Anterior cingulate cortex (tissue), 58 donors: ENCODE measurements at places on chromosomes 3 and 15.
A peak's percentile ranks its signal among the peaks of the same experiment; 100 is the strongest.

DNA sequence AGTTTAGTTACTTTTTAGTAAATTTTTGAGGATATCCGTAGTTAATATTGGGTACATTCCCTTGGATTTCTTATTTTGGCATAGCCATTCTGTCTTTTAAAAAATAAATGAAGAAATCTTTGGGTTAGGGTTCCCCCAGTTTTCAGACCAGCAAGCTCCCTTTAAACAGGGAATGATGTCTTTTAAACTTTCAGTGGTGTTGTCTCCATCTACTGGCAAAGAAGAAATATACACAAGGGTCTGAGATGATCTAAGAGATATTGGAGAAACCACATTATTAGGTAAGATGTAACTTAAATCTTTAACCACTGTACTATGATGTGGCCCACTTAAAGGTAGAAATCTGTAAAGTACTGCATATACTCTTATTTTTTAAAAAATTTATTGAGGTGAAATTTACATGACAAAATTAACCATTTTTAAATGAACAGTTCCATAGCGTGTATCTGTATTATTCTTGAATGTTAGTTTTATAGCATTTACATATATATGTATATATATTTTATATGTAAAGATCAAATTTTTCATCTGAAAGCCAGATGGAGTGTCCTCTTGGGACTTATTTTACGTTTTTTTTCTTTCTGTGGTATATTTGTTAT is 35.1 kb upstream of the EIF3J start:
- DNase-seq, result no peak

DNA sequence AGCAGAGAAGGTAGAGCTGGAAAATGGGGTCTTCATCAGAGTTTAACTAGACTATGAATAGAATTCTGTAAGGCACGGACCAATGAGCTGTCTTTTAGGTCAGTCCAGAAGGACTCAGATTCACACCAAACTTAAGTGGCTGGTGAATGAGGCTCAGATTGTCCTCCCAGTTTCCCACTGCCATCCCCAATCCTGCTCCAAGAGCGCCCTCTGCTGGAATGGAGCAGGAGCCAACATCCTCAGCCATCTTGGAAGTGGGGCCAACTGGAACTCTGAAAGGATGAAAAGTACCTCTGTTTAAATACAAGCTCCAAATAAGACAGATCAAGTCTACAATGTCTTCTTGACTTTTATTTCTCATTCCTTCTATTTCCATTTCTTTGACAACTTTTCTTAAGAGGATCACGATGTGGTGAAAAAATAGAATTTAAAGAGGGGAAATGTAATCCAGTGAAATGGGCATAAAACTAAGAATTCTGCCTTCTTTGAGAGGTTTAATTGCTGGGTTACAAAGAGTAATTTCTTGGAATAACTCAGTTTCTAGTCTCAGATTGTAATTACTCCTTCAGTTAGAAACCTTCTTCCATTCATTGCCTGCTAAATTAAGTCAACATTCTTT is 217.1 kb upstream of the TPRG1 start:
- DNase-seq, result peak; percentile 47

- peak; percentile 12 for DNase-seq
Measured at GRCh38 chr3:150876611-150877265, 28.5 kb downstream of the MINDY4B start.

DNA sequence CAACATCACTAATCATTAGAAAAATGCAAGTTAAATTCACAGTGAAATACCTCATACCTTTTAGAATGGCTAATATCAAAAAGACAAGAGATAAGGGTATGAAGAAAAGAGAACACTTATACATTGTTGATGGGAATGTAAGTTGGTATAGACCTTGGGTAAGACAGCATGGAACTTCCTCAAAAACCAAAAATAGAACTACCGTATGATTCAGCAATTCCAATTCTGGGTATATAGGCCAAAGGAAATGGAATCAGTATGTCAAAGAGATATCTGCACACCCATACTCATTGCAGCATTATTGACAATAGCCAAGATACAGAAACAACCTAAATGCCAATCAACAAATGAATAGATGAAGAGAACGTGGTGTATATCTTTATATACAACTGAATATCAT is 166.8 kb upstream of the LRRN1 start:
- no peak for DNase-seq

DNA sequence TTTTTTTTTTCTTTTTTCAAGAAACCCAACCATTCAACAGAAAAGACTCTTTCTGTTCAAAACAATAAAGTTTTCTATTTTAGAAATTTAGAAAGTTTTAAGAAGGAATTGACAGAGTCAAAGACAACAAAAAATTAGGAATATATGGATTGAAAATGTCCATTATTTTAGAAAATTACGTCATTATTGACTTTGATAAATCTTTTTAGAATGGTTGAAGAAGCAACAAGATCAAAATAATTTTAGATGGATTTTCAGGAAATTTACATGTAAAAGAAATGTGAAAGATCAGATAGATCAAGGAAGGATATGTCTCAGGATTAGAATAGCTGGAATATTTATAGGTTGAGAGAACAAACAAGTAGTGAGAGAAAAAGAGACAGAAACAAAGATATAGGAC is 8.4 kb upstream of the KCNH8 start:
- DNase-seq, result no peak

- no peak for DNase-seq
Measured at GRCh38 chr3:130816561-130817445, 70.2 kb upstream of the PIK3R4 start.

- DNase-seq, result no peak
Measured at GRCh38 chr3:49238274-49239127, 38.5 kb downstream of the C3orf62 start.

- peak; percentile 25 for DNase-seq
Measured at GRCh38 chr3:123586131-123586530, 1.3 kb upstream of the HACD2 start.

GRCh38 chr3:196970547-196971093 is 2.0 kb upstream of the PIGZ start:
- DNase-seq, result no peak

DNA sequence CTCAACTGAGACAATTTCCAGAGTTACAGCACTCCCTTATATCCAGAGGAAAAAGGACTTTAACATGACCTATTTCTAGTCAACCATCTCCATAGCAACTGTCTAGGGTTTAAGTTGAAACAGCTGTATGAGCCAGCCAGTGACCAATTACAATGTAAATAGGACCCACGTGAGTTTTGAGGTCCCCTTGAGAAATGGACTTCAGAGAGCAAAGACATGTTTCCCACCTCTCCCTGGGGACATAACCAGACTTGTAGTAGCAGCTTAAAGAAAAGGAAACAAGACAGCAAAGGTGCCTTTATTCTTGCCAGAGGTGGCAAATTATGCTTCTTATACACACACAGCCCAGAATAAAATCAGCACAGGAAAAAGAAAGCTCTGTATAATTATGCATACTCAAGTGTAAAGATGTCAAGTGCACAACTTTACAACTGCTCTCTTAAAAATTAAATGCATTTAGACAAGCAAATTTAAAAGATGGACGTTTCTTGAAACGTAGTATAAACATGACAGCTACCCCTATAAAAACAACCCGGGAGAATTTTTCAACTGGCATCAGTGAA is 40.2 kb downstream of the SUMF1 start:
- DNase-seq, result no peak

- DNase-seq, result no peak
Measured at GRCh38 chr15:82919231-82919886, 33.2 kb downstream of the HOMER2 start.

DNA sequence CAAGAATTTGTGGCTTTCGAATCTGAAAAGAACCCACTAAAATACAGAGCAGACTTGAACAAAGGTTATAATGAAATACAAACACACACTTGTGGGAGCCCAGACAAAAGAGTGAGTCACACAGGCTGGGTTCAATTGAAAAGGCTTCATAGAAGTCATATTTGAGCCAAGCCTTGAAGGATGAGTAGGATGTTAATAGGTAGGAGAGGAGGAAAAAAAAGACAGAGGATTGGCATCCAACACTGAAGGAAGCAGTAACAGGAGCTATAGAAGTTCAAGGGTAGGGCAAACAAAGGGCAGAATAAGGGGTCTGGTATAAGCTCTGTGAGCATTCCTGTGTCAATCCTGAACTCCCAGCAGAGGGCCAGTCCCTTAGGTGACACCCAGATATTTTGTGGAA is 325.4 kb downstream of the FOXP1 start:
- no peak for DNase-seq

GRCh38 chr3:89353465-89353864 is 246.0 kb downstream of the EPHA3 start:
- DNase-seq, result no peak

DNA sequence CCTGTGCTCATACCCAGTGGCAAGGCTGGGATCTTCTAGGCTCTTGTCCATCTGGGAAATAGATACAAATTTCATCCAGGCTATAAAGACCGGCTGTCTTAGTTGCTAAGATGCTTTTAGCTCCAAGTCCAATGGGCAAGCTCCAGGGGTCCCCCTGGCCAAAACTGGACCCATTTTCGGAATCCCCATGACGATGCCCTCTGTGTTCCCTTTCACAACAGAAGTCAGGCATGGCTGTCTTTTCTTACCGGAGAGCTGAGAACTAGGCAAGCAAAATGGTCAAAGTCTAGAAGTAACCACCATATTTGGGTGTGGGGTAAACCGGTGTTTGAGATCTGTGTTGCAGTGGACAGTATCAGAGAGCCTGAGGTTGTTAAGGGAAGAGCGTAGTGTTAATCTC is 1.0 kb downstream of the GLYCTK start:
- no peak for DNase-seq

GRCh38 chr15:91255670-91256192 is 155.7 kb downstream of the SV2B start:
- no peak for DNase-seq

GRCh38 chr3:122799322-122799721 is 4.5 kb downstream of the SLC49A4 start:
- DNase-seq, result no peak

- DNase-seq, result no peak
Measured at GRCh38 chr3:10716964-10717363, 99.1 kb upstream of the SLC6A11 start.

DNA sequence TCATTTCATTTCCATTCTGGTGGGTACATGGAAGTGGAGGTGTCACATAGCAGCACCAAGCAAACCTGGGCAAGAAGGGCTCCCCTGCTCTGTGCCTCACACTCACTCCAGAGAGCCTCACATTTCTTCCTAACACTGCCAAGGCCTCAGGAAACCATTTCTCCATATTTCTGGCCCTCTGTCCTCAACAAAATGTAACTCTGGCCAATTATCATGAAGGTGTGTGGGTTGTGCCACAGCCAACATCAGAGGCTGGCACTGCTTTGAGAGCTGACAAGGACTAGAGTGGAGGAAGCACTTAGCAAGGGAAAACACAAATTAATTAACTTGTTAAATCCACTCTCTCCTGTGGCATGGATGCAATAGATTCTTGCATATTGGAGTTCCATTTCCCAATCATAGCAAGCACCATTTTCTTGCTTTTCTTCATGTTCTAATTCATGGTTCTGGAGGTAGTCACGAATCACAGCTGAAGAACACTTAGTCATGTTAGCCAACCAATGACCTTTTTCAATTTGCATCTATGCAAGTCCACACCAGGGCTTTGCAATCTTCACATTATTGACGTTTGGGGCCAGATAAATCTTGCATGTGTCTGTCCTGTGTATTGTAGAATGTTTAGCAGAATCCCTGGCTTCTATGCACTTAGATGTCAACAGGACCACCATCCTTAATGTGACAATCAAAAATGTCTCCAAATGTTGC is 241.1 kb downstream of the PLCL2 start:
- DNase-seq, result no peak

DNA sequence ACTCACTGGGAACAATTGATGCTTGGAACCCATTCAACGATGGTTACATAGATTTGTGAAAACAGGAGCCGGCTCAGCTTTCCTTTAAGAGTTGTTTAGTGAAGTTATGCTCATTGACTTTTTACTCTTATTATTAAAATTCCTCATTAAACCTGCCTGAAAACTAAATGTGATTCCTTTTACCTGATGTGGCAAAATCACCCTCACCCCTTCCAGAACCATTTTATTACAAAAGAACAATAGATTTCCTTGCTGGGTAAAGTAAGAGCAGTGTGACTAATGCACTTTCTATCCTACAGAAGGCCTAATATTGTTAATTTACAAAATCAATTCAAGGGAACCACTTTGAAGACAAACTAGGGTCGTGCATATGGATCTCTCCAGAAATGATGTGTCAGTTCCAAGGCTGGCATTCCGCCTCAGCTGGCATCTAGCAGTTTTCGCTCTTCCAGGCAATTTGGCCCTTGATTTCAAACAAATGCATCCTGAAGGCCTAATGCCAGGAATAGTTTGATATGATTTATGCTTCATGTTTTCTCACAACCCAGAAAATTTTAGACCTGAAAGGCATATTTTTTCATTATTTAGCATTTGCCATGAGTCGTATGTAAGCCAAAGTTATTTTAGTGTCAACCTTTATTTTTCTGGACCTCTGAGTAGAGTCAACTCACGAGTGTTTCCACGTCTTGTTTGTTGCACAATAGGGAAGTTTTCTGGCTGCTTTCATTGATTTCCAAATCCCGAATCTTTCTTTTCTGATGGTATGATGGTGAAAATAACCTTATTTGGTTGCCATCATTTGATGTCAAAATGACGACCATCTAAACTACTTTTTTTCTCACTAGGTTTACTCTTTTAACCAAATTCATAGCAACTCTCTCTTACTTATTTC is 447.8 kb downstream of the MECOM start:
- DNase-seq, result no peak

GRCh38 chr15:39770748-39771689 is 11.6 kb downstream of the FSIP1 start:
- DNase-seq, result no peak

DNA sequence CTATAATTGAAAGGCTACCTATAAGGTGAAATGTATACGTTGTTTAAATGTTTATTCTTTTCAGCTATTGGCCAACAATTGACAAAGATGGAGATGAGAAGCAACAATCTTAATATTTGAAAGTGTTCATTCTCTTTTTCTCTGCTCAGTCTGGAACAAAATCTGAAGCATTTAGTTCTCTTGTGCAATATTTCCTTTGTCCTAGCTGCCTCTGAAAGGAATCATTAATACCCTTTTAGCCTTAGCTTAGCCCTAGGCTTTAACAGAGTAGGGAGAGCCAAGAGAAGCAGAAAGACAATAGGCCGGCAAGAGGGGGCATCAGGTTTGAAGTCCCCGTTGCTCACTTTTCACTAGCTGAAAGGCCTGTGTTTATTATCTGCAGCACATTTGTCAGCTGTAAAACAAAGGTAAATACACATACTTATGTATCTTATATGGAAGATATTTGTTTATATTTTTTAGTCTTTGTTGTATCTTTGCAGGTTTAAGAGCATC is 422.5 kb upstream of the SEMA6D start:
- DNase-seq, result no peak

GRCh38 chr3:183930086-183930485 is 45.4 kb upstream of the PARL start:
- no peak for DNase-seq

- DNase-seq, result no peak
Measured at GRCh38 chr3:141336672-141337522, 31.4 kb upstream of the ZBTB38 start.

- DNase-seq, result no peak
Measured at GRCh38 chr3:160169139-160169976, 55.9 kb upstream of the C3orf80 start.

GRCh38 chr15:100292010-100292409 is 49.8 kb downstream of the ADAMTS17 start:
- DNase-seq, result no peak

GRCh38 chr15:48380198-48380597 is 49.0 kb downstream of the DUT start:
- no peak for DNase-seq
